ENCODE measurements at places on chromosomes 16 and 17.

GRCh38 chr17:51079049-51079448 is 41.6 kb downstream of the SPAG9 start:
- DNase-seq: peak; percentile 36

DNA sequence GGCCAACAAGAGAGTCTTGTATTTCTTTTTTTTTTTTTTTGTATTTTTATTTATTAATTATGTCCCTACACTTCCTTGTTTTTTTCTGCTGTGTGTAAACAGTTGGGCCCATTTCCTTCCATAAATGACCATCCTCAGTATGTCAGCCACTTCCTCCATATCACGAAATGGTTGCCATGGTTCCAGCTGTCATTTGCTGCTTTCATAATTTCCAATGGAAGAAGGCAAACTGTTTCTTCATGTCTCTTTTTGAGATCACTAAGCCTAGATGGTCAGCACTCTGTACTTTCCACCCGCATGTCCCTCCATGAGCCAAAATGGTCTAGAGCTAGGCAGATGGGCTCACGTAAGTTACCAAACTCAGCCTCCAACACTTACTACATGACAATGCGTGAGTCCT is 133.5 kb upstream of the FOXF1 start:
- DNase-seq: no peak

GRCh38 chr17:74748529-74749278 is at the start of gene NHERF1:
Gene NHERF1 (plus strand): TSS chr17:74748628. CDS start chr17:74748847, 219 bp downstream.
- DNase-seq: peak; percentile 93

GRCh38 chr16:49632086-49632794 is 223.7 kb downstream of the ZNF423 start:
- DNase-seq: no peak
